ENCODE measurements at places on chromosomes 3 and 15. TPM values are rescaled to one million over a fixed set of nuclear protein-coding genes. Genes with fewer than 3 reads are reported as not detected.

GRCh38 chr3:43379343-43379742 is 93.0 kb downstream of the SNRK start:
- DNase-seq: no peak

- no peak for DNase-seq
Observed at GRCh38 chr3:46578973-46579755, 13.1 kb upstream of the LRRC2 start.

- DNase-seq: no peak
Observed at GRCh38 chr3:12924437-12924836, 83.1 kb upstream of the RPL32 start.

- DNase-seq: no peak
Observed at GRCh38 chr3:34140616-34141015, 342.2 kb downstream of the PDCD6IP start.

GRCh38 chr3:42139621-42140453 is 48.7 kb downstream of the TRAK1 start:
- DNase-seq: no peak

The CAPN3 gene
- total RNA-seq: 19.2 TPM

Data from spinal cord (tissue), 10 donors.